ENCODE measurements at places on chromosomes 12 and 14. TPM values are rescaled to one million over a fixed set of nuclear protein-coding genes. Genes with fewer than 3 reads are reported as not detected.

DNA sequence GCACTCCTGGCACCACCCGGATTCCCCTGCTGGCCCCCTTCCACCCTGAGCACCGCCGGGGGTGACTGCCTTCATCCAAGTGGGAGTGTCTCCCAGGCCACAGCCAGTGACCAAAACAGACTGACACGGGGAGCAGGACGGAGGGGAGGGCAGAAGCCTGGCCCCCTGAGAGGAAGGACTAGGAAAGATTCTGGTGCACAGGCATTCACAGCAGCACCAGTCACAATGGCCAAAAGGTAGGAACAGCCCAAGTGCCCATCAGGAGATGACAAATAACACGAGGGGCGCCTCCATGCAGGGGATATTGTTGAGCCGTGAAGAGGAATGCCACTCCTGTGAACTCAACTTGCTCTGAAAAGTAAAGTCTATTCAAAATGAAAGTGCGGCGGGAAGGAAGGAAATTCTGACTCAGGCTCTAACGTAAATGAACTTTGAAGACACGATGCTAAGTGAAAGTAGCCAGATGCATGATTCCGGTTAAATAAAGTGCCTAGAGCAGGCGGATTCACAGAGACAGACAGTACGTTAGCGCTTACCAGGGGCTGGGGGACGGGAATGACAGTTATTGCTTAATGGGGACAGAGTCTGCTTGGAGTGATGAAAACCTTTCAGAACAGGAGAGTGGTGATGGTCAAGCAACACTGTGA lies 146.1 kb upstream of the NCOR2 start:
- no peak for DNase-seq
- H3K27ac ChIP-seq, result peak overlapping the region; percentile 6
- H3K27me3 ChIP-seq, result no peaks in the 10 kb centered on the region
- peak overlapping the region; percentile 31 for H3K4me3 ChIP-seq
- no peaks in the 10 kb centered on the region for H3K36me3 ChIP-seq

SIX4 gene
- total RNA-seq, result 15.6 TPM

SLC6A12 gene
- not detected for total RNA-seq

SERPINA9 gene
- total RNA-seq, result under 0.01 TPM

DNA sequence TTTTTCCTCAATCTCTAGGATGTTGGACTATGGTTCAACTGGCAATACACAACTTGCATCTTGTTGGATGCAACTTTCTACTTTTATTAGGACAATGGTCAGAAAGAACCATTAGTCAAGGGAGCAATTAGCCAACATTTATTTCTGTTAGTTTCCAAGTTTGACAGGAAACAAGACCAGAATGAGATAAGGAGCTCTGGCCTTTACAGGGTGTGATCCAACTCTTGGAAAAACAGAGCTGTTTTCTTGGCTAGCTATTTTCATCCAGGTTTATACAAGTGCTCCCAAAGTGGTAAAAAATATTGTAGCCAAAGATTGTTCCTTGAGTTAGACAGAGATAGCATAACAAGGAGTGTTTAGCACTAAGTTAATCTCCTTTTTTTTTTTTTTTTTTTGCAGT lies 3.9 kb upstream of the SYNE2 start:
- no peak overlapping the region for H3K27ac ChIP-seq
- peaks cover 6% of the 10 kb centered on the region for H3K4me1 ChIP-seq
- no peaks in the 10 kb centered on the region for H3K36me3 ChIP-seq
- no peak for DNase-seq
- H3K27me3 ChIP-seq, result peaks cover 4% of the 10 kb centered on the region

- H3K27ac ChIP-seq, result no peak overlapping the region
- peak overlapping the region; percentile 27 for H3K4me3 ChIP-seq
- no peaks in the 10 kb centered on the region for H3K36me3 ChIP-seq
- peaks cover 8% of the 10 kb centered on the region for H3K4me1 ChIP-seq
- DNase-seq, result peak; percentile 58
These were observed 93.9 kb upstream of the OVCH1 start for GRCh38 chr12:29591140-29592020.

DNA sequence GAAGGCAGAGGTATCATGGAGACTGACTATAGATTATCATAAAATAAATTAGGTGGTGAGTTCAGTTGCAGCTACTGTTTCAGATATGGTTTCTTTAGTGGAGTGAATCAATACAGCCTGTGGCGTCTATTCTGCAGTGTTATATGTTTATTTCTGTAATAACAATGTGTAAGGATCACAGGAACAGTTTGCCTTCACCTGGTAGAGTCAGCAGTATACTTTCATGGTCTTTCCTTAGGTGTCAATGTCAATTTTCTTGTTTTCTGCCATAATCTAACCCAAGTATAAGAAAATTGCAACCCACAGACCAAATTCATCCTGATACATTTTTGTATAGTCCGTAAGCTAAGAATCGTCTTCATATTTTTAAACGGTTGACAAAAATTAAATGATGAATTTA lies 140.4 kb upstream of the ATF7IP start:
- no peak overlapping the region for H3K27ac ChIP-seq
- H3K27me3 ChIP-seq, result no peaks in the 10 kb centered on the region
- H3K4me1 ChIP-seq, result no peaks in the 10 kb centered on the region
- no peak overlapping the region for H3K4me3 ChIP-seq

- H3K4me1 ChIP-seq, result peaks cover 12% of the 10 kb centered on the region
- no peak for DNase-seq
- H3K27ac ChIP-seq, result no peak overlapping the region
- no peak overlapping the region for H3K4me3 ChIP-seq
- H3K36me3 ChIP-seq, result no peaks in the 10 kb centered on the region
These were observed 77.2 kb downstream of the ARL6IP4 start for GRCh38 chr12:123057513-123058265.

Measured in osteoblast (primary cell).